ENCODE measurements at places on chromosomes 11 and 22. TPM values are rescaled to one million over a fixed set of nuclear protein-coding genes. Genes with fewer than 3 reads are reported as not detected.

DNA sequence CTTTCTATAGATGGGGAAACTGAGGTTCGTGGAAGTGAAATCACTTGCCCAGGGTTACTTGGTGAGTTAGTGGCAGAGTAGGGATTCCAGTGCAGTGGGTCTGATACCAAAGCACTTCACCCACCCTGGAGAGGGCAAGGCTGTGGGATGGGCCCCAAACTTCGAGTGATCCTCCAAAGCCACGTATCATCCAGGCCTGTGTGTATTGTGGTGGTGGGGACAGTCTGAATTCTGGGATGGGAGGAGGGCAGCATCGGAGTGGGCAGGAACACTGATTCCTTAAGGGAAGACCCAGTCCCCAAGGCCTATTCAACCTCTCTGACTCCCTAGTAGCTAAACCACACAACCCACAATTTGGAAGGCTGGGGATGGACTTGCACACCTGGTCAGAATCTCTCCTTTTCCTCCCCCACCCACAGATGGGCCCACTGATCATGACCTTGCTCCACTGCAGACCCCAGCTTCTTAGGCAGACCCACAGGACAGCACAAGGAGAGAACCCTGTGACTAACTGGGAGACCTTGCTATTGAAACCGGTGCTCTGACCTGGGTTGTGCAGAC lies 11.5 kb downstream of the TMPRSS13 start:
- DNase-seq, result no peak

DNA sequence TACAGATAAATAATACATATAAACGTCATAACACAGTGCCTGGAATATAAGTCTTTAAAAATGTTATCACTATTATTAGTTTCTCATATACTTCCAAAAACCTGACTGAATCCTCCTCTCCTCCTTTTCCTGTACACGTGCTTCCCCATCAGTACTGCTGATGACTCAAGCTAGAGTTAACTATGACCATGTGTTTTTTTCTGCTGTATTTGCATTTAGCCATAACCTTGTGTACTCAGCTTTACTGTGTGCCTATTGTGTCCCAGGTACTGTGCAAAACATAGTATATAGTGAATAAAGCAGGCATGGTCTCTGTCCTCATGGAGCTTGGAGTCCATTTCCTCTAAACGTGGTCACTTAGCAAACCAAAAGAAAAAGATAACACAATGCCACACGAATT lies 56.5 kb upstream of the ARHGAP32 start:
- DNase-seq, result no peak

GRCh38 chr22:49035818-49036457 lies 791.7 kb downstream of the BRD1 start:
- DNase-seq, result no peak

Gene IL18
- polyA plus RNA-seq, result 161 TPM
